ENCODE measurements at places on chromosomes 1 and 21.

GRCh38 chr1:78408810-78409209, 82.0 kb upstream of the PTGFR start:
- DNase-seq, result no peak

DNA sequence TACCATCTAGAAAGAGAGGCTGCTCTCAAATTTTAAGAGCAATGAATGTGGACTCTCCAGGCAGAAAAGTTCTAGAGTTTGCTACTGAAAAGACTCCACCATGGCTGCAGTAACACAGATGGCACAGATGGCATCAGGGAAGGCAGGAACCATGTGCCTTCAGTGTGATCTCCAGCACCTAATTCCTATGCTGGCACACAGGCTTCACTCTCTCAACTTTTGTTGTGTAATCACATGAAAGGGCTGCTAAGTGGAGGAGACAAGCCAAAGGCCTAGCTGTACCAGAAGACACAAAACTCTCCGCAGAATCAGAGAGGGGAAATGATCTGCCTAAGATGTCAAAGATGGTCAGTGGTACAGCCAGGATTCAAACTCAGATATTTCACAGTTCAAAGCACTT, 31.1 kb downstream of the ERI3 start:
- DNase-seq, result no peak

DNA sequence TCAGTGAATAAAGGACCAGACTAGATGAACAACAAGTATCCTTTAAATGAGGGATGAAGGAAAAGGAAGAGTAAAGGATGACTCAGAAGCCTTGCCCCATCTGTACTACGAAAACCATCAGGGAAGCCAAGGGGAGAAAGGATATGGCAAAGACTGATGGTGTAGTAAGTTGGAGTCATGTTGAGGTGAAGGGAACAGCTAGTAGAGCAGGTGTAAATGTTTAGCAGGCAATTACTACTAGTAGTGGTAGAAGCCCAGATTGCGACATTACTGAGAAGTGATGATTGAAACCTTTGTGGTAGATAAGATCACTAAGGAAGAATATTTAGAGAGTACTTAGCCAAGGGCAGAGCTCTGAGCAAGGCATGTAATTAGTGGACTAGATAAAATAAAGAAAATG, 84.0 kb downstream of the PHTF1 start:
- no peak for DNase-seq

DNA sequence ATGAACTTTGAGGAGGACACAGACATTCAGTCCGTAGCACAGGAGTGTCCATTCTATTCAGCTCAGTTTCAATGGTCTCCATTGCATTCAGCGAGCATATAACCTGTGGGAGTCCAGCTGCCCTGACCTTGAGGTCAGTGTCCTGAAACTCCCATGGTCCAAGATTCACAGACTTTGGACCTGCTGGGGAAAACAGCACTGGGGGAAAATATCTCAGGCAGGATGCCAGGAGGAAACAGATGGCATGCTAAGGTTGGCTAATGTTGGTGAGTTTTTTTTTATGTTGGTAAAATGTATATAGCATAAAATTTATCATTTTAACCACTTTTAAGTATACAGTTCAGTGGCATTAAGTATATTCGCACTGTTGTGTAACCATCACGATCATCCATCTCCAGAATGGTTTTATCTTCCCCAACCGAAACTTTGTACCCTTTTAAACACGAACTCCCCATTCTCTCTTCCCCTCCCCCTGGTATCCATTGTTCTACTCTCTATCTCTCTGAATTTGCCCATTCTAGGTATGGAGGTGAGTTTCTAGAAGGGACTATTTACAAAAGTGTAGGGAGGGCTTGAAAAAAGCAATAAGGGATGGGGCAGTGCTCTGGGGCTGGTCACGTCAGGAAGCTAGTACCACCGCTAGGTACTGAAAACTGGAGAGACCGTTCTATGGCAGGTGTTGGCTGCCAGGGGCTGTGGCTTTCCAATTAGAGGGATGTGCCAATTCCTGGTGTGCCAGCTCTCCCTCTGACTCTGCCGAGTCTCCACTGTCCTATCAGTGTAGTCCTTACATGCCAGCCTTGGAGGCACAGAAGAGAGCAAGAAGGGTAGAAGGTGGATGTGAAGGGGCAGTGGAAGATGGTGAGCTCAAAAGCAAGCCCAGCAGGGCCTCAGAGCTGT, 85.3 kb downstream of the FOXD2 start:
- no peak for DNase-seq

DNA sequence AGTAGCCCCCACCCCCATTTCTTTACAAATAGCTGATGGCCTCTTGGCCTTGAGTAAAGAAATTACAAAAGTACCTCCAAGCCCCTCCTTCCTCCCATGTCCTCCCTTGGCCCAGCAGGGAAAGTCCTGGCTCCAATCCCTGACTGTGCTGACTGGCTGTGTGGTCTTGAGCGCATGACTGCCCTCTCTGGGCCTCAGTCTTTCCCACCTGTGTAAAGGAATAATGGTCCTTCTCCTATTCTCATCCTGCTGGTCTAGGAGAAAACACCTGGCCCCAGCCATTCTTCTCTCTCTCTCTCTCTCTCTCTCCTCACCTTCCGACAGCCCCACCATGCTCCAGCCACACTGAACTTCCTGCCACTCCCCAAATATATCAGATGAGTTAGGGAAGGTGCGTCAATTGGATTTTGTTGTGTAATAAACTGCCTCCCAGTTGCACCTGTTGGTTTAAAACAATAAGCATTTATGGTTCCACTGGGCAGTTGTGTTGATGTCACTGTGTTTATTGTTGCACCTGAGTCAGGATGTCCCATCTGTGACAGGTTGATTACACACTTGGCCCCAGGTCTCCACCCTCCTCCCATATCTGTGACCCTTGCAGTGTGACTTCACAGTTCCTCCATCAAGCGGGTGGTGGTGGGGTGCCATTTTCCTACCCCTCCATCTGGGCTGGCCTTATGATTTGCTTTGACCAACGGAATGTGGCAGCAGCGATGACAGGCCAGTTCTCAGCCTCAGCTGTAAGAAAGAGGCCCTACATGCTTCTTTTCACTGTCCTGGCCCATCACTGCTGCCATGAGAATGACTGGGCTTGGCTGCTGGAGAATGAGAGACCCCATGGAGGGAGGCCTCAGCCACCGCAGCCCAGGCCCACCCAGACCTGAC, 22.3 kb upstream of the LRP8 start:
- DNase-seq, result no peak

GRCh38 chr1:182217071-182217470, 155.6 kb upstream of the ZNF648 start:
- no peak for DNase-seq

DNA sequence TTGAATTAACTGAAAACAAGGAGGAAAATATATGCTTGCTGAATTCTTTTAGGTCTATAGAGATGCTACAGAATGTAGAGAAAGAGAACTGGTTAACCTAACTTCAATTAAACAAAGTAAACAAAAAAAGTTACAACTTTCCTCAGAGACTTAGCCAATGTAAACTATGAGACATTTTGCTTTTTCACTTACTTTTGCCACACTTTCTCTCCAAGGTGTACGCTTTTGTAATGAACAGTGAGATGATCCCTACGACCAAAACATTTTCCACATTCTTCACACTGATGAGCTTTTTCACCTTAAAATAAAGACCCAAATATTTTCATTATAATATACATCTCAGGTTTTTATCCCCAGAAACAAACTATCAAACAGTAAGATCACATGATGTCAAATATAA, 28.3 kb upstream of the ASPM start:
- DNase-seq, result no peak

DNA sequence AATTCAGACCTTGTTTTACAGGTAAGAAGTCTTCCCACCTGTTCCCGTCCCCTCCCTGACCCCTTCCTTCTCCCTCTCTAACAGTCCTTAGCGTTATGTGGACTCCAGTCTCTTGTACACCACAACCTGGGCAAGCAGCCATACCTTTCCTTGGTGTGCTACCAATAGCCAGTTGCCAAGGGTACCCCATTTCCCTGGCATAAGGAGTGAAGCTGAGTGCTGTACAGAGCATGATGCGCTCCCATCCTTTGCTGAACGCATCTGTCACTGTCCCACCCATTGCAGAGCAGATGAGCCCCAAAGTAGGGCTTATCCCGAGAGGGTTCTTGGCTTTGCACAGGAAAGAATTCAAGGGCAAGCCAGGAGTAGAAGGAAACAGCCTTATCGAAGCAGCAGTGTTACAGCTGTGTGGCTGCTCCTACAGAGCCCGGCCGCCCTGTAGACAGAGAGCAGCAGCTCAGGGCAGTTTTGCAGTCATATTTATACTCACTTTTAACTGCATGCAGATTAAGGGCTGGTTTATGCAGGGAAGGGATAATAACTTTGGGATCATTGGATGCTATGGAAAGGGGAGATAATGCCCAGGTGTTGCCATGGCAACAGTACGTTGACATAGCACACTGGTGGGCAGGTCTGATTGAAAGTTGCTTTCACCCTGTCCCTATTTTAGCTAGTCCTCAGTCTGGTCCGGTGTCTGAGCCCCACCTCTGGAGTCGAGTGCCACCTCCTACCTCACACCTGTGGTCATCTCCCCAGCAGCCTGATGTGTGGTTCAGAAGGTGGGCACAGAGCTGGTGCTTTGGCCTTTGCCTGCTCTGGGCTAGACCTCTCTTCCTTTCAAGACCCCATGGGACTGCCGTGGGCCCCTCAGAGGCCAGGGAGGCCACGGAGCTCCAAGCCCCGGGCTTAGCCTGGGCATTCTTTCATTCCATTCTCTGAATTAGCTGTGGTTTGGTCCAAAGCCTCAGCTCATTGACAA, 5.1 kb downstream of the FHAD1 start:
- DNase-seq, result no peak

DNA sequence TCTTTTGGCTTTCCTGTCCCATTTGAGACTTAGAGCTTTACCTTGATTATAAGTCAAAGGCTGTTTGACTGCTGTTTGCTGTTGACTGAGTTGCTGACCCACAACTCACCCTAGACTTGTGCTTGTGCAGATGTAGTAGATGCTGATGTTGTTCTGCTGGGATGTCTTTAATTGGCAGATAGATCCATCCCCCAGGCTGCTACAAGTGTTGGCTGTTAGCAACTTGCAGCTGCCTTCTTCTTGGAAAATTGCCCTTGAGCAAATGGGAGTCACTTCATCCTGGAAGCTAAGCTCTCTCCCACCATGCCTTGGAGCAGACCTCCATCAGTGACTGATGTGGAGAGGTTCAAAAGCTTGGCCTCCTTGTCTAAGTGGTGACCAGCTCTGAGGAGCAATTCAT, 139.3 kb upstream of the KIAA0040 start:
- DNase-seq, result no peak

DNA sequence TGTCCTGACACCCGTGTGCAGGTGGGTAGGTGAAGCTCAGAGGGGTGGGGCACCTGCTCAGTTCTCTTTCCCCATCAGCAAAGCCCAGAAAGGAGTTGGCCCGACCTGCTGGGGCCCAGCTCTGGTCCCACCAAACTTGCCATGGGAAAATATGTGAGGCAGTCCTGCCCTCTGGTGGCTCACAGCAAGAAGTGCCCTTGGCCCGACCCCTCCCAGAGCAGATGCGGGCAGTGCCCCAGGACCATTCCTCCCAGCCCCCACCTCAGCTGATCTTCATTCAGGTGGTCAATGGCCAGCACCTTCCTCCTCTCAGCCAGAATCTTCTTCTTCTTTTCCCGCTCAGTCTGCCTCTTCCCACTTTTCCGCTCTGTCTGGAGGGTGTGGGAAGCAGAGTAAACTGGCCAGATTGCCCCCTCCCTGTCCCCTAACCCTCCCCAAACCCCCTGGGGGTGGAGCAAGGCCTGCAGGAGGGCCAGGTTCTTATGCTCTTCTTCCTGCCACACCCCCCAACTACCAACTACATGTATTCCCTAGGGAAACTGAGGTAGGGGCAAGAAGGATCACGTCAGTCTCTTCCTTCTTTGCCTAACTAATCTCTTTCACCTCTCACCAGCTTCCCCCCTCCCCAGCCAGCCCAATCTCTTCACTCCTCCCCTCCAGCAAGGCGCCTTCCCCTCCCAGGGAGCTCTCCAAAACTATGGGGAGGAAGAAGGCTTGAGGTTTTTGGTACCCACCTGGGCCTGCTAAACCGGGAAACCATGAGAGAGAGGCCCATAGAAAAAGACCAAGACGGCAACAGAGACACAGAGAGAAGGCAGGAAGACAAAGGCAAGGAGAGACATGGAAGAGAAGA, 15.6 kb downstream of the TNNT2 start:
- no peak for DNase-seq

All from amniotic stem cell (primary cell).